T-helper 2 cell treated with Interferon-gamma antibody and Interleukin-4, amounts not matched to agents 100 ng/mL and 5 ng/mL, for 36 hours (primary cell): ENCODE measurements at places on chromosomes 5 and 9. TPM values are rescaled to one million over a fixed set of nuclear protein-coding genes. Genes with fewer than 3 reads are reported as not detected.

Gene CDH18
- not detected in 2 replicates for total RNA-seq

Gene TARS1
- total RNA-seq: 140 and 141 TPM in 2 replicates

Gene GRHPR
- 50.9 and 52.3 TPM in 2 replicates for total RNA-seq

Gene CFAP90
- not detected in 2 replicates for total RNA-seq

Gene SIGMAR1
- 81.2 and 83.0 TPM in 2 replicates for total RNA-seq

Gene RLN1
- total RNA-seq: 0.73 and 1.5 TPM in 2 replicates

Gene HNRNPK
- total RNA-seq: 748 and 752 TPM in 2 replicates

Gene FBP2
- total RNA-seq: not detected in 2 replicates

Gene PRRT1B
- total RNA-seq: not detected in 2 replicates

Gene PRDM9
- total RNA-seq: not detected in 2 replicates

Gene VAV2
- 7.0 and 7.3 TPM in 2 replicates for total RNA-seq

Gene FREM1
- not detected in 2 replicates for total RNA-seq

Gene PDCD1LG2
- 2.5 TPM in 2 replicates for total RNA-seq

Gene SPINK13
- total RNA-seq: not detected in 2 replicates

Gene IL5
- total RNA-seq: 7.3 and 7.7 TPM in 2 replicates

Gene SLC46A2
- total RNA-seq: not detected in 2 replicates

Gene PLEKHG4B
- total RNA-seq: not detected in 2 replicates

Gene COL23A1
- 0.07 and 0.09 TPM in 2 replicates for total RNA-seq

Gene TAF11L11
- total RNA-seq: not detected in 2 replicates

Gene CDKN2A
- 21.2 and 24.1 TPM in 2 replicates for total RNA-seq

Gene NTRK2
- total RNA-seq: 0.34 and 0.36 TPM in 2 replicates

Gene TAS2R1
- not detected in 2 replicates for total RNA-seq

Gene SPINK7
- total RNA-seq: not detected in 2 replicates

Gene TTC23L
- not detected in 2 replicates for total RNA-seq

Gene PTGR1
- 0.32 and 0.73 TPM in 2 replicates for total RNA-seq

Gene SPATA31C1
- not detected in 2 replicates for total RNA-seq

Gene SLC4A9
- not detected in 2 replicates for total RNA-seq

Gene ANKRD18B
- 1.1 and 1.9 TPM in 2 replicates for total RNA-seq

Gene SLC34A3
- not detected in 2 replicates for total RNA-seq
